ENCODE measurements at places on chromosomes 11 and 22.

GRCh38 chr22:40819599-40820140 is 524 bp upstream of the SLC25A17 start:
- DNase-seq: no peak

DNA sequence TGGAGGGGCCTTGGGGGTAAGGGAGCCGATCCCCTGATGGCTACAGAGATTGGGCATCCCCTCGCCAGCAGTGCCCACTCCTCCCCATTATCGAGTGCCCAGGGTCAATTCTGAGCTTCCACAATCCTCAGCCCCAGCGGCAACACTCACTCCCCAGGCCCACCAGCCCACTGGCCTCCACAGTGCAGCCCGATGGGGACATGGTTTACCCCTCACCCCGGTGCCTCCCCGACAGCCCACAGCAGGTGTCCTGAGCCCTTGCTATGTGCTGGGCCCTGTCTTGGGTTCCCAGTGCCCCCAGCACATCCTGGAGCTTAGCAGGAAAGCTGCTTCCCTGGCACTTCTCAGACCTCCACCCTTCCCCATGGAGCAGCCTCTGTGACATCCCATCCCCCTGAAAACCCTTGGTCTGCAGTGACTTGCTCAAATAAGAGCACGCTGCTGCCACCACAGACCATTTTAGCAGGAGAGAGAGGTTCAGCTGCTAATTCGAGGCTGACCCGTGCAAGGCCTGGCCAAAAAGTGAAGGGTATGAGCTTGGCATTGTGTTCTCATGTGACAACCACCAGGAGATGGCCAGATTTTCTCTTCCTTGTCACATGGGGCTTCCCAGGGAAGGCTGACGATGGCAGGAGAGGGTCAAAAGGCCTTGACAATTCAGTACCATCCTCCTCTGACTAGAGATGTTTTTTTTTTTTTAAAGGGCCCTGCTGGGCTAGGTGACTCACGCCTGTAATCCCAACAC is 23.6 kb downstream of the KCNJ4 start:
- no peak for DNase-seq

DNA sequence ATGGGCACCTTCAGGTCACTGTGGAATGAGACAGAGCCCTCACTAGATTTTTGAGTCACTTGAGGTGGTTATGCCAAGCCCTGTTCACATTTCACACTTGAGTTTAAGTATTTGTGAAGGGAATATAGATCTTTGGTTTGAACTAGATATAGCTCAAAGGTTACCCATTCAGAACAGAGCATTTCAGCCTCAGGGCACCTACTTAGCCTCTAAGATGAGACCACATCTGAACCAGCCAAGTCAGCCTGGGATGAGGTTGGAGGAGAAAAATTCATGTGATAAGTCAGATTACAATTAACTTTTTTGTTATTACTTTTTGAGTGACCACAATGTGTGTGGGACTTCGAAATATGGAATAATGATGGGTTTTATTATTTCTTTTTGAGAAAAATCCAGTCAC is 127.8 kb downstream of the TEAD1 start:
- DNase-seq: peak; percentile 33

DNA sequence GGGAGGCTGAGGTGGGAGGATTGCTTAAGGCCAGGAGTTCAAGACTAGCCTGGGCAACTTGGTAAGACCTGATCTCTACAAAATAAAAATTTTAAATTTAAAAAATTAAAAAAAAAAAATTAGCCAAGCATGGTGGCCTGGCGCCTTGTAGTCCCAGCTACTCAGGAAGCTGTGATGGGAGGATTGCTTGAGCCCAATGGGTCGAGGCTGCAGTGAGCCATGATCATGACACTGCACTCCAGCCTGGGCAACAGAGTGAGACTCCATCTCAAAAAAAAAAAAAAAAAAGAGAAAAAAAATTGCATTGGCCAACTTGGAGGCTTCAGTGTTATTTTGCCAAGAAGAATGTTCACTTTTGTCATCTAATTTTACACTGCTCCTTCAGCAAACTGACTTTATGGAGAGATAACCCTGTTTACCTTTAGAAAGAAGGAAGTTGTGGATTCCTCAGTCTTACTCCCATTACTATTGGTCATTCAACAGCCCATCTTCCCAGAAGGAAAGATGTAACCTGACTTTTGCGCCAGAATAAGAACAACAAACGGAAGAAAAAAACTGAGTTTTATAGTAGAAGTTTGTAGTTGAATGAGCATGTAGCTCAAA is 13.1 kb downstream of the KMT2A start:
- no peak for DNase-seq

DNA sequence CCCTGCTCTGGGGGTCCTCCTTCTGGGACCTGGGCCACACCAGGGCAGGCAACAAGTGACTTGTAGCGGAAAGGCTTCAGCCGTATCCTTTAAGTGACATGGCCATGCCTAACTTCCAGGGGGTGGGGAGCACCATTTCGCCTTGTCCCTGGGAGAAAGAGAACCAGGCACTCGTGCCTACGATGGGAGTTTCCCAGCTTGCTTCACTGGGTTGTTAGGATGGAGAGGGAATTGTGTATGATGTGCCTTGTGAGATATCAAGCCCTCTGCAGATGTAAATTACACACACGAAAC is 151.4 kb downstream of the CACNA1I start:
- no peak for DNase-seq

DNA sequence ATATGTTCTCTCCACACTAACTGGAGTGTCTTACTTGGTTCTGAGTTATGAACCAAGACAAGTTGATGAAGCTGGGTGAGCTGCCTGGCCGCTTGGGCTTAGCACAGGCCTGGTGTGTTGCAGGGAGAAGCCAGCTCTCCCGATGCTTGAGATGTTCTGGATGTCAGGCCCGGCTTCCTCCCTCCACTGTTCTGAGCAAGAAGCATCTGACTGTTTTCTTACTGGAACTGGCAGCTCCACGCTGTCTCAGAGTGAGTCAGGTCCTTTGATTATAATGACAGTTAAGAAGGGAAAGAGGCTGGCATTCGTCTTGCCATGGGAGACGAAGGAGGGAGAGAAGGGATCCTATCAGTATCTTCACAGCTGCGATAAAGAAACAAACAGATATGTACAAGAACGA is 46.5 kb upstream of the CRTAM start:
- no peak for DNase-seq

DNA sequence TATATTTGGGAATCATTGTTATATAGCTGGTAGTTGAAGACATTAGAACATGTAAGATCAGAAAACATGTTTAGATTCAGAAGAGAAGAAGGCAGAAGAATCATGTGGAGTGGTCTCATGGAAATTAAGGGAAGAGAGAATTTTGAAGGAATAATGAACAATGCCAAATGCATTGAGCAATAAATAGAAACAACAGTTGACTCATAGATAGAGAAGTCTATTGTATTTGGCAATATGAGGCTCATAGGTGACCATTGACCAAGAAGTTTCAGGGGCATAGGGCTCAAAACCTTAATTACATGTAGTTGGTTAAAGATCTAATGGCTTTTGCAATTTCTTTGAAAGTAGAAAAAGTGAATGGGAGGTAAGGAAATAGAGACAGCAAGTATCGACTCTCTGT is 123.9 kb downstream of the PAX6 start:
- DNase-seq: no peak

DNA sequence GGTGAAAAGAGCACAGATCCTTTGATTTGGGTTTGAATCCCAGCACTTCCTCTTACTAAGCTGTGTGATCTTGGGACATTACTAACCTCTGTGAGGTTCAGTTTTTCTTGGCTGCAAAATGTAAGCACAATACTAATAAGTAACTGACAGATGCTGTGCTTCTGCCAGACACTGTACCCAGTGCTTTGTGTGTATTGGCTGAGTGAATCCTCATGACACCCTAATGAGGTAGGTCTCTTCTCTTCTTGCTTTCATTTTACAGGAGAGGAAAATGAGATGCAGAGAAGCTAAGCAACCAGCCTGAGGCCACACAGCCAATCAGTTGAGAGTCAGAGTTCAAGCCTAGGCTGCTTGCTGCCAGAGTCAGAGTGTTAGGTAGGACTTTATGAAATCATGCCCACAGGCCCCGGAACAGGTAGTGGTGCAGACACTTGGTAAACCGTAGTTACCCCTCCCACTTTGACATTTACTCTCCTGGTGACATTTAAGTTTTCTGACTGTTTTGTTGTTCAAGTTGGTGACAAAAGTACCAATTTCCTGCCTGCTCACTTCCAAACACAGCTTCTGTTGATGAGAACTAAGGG is 21.2 kb downstream of the PTPRJ start:
- DNase-seq: no peak

DNA sequence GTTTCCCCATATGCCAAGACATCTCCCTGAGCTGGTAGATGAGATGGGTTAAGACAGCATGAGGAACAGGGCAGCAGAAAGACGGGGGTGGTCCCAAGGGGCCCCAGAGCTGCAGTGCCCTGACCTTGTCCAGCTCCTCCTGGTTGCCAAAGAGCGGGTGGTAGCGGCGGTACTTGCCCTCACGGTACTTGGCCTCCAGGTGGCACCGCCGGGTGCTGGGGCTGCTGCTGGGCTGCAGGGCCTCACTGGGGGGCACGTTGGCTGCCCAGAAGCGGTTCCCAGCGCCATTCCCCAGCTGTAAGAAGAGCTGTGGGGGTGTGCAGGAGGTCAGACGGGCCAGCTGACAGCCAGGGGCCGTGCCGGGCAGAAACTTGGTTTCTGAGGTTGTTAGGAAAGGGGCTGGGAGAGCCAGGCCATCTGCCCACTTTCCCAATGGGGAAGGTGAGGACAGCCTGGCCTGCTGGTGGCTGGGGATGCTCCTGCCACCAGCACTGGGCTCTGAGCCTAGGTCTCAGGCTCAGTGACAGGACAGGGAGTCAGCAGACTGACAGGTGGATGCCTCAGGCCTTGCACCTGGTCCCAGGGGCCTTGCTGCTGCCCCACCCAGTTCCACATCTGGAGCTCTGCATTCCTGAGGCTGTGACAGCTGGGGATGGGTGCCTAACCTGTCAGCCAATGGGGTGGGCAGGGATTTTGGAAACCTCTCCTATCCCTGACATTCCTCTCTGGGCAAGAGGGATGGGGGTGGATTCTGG is 30.0 kb upstream of the PDE2A start:
- DNase-seq: no peak

- no peak for DNase-seq
These were observed 5.2 kb downstream of the KCNJ4 start for GRCh38 chr22:38449776-38450175.

GRCh38 chr11:37115963-37116362 is 517.9 kb upstream of the RAG2 start:
- no peak for DNase-seq

GRCh38 chr11:114893329-114893728 is 215.0 kb downstream of the NXPE2 start:
- DNase-seq: no peak

- DNase-seq: no peak
These were observed 616 bp upstream of the CPT1B start for GRCh38 chr22:50578776-50579310.

GRCh38 chr22:38868286-38868721 is 3.7 kb downstream of the CBX6 start:
- no peak for DNase-seq

DNA sequence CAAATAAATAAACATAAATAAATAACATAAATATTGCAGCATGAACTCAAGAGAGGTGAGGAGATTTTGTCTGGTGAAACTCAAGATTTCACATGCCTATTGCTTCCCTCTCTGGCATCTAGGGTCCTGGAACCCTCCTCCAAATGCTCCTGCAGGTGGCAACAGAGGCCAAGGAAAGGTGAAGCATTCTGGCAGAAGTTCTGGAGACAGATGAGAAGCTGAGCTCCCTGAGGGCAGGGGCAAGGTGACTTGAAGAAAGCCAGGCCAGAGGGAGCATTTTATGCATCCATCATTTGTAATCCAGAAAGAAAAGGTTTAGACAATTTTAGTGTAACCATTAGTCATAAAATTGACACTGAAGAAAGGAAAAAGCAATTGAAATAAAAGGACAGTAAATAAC is 64.9 kb downstream of the ENDOD1 start:
- peak; percentile 80 for DNase-seq

GRCh38 chr11:33553486-33553885 is 147.1 kb downstream of the C11orf91 start:
- no peak for DNase-seq

GRCh38 chr11:121450401-121450800 is 1.7 kb upstream of the SORL1 start:
- DNase-seq: no peak

GRCh38 chr11:12962306-12962705 is 46.8 kb upstream of the RASSF10 start:
- DNase-seq: no peak

DNA sequence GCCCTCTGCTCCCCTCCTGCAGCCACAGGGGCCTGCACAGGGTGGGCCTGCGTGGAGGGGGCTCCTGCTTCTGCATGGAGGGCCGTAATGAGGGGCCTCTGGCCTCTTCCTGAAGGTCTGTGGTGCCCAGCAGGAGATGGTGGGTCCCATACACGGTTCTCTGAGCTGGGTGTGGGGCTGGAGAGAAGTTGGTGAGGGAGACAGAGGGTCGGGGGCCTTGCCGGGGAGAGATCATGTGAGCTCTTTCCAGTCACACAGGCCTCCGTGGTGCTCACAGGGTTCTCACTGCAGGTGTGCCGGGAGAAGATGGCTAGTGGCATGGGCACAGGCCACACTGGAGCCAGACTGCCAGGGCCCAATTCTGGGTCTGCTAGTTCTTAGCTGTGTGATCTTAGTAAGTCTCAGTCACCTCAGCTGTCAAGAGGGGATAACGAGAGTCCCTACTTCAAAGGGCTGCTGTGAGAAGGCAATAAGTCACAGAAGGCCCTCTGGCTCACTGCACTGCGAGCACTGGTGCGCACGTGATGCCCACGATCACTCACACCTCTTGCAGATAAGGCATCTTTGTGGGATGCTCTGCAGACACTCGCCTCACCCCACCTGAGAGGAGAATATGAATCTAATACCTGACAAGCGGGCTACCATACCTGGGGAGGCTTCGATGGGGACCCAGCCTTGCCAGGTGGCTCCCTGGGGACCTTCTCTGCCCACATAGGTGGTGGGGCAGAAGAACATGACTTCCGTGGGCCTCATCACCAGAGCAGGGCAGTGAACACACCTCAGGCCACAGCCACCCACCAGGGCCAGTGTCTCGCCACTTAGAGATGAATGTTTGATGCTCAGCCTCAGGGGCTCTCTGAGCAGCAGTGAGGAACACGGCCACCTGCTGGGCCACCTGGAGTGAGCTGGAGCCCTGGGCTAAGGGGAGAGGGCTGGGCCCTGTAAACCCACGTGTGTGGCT is 14.5 kb downstream of the KCNC1 start:
- DNase-seq: no peak

- no peak for DNase-seq
These were observed 32.7 kb downstream of the FAM83F start for GRCh38 chr22:40027191-40028097.
